Activated CD4-positive, alpha-beta T cell treated with anti-CD3 and anti-CD28 coated beads, Interleukin-2, amount 10 ng/mL, durations not matched to agents 7 days and 5 days (primary cell): ENCODE measurements at places on chromosomes 2 and 18. TPM values are rescaled to one million over a fixed set of nuclear protein-coding genes. Genes with fewer than 3 reads are reported as not detected.

The PIEZO2 gene
- not detected for total RNA-seq

DNA sequence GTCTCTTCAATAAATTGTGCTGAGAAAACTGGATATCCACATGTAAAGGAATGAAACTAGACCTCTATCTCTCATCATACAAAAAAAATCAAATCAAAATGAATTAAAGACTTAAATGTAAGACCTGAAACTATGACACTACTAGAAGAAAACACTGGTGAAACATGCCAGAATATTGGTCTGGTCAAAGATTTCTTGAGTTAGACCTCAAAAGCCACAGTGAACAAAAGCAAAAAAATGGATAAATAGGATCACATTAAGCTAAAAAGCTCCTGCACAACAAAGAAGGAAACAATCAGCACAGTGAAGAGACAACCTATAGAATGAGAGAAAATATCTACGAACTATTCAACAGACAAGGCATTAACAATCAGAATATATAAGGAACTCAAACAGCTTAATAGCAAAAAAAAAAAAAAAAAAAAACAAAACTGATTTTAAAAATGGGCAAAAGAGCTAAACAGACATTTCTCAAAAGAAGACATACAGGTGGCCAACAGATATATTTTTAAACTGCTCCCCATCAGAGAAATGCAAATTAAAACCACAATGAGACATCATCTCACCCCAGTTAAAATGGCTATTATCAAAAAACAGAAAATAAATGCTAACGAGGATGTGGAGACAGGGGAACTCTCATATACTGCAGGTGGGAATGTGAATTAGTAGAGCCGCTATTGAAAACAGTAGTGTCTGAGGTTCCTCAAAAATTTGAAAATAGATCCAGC, 66.3 kb downstream of the NCKAP1 start:
- no peak for DNase-seq

DNA sequence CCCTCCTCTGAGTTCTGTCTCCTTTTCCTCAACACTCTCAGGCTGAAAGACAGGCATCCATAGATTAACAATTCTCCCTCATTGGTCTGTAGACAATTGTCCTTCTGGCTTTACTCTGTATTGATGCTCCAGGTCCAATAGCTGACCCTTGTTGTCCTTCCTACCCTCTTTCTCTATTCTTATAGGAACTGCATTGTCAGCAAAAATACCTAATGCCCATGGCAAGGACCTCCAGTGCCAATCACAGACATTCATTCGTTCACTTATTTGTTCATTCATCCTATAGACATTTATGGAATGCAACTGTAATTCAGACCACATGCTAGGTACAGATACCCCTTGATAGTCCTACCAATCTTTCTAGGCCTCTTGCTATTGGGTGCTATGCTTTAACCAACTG, 69.8 kb upstream of the DTNA start:
- no peak for DNase-seq

DNA sequence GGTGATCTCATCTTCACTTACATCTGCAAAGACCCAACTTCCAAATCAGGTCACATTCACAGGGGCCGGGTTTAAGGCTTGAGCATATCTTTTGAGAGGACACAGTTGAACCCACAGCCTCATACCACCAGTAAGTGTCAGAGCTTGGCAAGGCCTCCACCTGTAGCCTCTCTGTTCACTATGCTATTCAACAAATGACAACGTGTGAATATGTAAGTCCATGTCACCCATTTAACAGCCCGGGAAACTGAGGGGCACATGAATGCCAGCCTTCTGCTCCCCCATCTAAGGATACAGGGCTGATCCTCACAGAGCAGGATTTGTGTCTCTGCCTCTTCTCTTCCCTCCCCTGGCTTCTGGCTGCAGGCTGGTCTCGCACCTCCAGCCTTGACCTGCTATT, 3.5 kb upstream of the KCNF1 start:
- no peak for DNase-seq

The GPR17 gene
- total RNA-seq = not detected

GRCh38 chr2:234550511-234551107, 53.7 kb upstream of the ARL4C start:
- peak; percentile 69 for DNase-seq
